ENCODE measurements at places on chromosomes 11 and 22.

DNA sequence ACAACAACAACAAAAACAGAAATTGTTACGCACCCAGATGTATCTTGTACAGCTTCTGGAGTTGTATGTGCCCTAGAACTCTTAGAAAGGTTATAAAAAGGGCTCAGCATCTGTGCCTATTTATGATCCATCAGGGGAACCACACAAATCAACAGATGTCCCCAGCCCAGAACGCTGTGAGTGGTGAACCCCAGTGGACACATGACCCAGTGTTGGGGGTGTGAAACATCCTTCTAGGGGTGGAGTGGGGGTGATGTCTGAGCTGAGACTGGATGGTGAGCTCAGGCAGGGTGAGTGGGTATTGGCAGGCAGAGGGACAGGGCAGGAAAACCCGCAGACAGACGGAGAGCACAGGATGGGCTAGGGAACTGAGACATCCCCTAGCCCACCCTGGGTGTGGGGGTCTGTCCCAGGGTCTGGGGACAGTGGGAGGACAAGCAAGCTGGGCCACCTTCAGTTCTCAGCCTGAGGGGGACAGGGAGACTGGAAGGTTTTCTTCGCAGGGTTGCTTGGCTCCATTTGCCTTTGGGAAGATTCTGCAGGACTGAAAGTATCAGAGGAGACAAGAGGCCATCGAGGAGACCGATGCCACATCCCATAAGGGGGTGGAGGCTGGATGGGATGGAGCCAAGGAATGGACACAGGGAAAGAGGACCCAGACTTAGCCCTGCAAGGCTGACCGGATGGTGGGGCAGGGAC, 5.8 kb upstream of the EMID1 start:
- DNase-seq = peak; percentile 34

- no peak for DNase-seq
Observed at GRCh38 chr11:68312117-68312779, at the start of gene LRP5. Gene LRP5 (plus strand): TSS chr11:68312591. CDS start chr11:68312715, 124 bp downstream.

GRCh38 chr11:131748151-131749050, 378.0 kb downstream of the NTM start:
- peak; percentile 6 for DNase-seq

DNA sequence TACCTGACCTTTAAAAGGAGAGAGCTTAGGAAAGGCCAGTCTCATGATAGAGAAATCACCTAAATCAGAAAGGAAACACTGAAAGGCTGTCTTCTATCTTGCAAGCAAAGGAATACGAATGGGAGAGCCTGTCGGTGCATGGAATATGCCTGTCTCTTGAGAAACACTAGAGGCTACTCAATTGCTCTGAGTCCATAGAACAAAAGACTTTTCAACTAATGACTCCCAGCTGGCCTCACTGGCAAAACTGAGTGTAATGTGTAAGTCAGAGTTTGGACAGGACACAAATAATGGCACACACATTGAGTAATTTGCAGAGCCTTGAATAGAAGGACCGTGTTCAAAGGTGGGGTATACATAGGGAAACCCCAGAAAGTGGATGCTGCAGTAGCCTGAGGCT, 171.0 kb upstream of the ARHGAP20 start:
- no peak for DNase-seq

DNA sequence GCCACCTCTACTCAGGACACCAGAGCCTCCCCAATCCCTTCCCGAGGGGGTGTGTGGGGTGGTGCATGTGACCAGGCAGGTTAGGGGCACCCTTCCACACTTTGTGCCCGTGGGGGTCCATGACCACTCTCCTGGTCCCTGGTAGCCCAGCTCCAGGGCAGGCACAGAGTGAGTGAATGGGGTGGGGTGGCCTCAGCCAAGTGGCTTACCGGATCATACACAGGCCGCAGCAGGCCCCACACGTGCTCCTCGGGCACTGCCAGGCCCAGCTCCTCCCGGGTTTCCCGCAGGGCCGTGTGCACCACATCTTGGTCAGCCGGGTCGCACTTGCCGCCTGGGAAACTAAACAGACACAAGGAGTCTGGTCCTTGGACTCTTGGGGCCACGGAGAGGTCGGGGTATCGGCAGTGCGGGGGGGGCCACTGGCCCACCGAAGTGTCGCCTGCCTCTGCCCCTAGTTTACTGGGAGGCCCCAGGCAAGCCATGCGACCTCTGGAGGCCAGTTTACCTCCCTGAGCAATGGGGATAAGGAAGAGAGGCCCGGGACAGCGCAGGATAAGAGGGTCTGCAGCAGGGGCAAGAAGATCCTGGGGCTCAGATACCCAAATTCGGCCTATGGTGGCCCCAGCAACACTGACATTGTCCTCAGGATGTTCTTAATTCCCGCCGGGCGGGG, 889 bp downstream of the NUDT8 start:
- DNase-seq = no peak

DNA sequence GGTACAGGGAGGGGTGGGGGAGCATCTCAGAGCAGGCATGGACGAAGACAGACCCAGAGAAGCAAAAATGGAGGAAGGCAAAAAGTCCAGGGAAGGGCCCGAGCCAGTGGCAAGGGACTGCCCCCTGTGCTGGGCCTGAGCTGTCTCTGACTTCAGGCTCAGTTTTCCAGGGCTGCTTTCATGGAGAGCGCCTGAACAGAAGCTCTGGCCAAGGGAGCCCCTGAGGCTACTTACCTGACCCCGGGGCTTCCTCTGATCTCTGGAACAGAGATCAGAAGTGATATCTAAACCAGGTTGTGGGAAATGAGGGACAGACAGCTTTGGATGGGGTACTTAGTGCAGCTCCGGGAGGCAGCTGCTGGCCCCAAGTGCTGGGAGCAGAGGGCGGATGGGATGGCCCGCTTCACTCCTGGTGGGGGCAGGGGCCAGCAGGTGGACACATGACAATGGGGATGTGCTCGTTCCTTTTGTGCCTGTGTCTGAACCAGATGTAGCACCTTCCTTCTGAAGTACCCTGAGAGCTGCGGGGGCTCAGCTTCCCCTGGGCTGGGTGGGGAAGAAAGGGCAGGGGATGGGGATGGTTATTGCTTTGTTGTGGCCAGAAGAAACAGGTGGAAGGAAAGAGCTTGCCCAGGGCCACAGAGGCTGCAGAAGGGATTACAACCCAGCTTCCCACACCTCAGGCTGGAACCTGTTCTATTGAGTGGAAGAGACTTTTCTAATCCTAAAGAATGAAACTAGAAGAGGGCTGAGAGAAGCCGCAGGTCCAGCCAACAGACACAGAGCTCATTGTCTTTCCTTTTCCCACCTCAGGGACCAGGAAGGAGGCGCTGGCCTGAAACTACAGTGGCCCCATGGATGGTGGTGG, 5.7 kb downstream of the LRRC10B start:
- DNase-seq = no peak

- peak; percentile 74 for DNase-seq
Observed at GRCh38 chr11:48006301-48006992, 26.1 kb downstream of the PTPRJ start.

DNA sequence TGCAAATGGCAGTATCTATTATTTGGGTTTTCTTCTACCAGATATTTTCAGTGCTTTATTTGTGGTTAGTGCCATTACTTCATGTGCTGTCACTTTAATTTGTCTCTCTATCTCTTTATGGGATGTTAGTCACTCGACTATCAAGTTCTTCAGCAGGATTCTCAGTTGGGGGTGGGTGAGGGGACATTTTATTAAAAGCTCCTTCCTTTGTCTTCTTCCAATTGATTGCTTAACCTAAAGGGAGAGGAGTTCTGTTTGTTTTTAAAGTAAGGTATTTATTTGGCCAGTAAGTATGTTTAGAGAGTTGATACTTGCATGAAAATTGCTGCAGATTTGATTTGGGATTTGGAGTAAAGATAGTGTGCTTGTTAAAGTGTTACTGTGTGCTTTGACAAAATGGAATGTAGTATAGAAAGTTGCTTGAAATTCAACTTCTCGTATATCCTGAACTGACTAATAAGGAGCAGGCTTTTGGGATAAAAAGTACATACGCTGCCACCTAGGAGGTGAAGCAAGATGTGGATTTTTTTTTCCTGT, 10.3 kb downstream of the YAP1 start:
- DNase-seq = no peak

- no peak for DNase-seq
Observed at GRCh38 chr11:78038697-78039313, 15.7 kb upstream of the KCTD14 start.

- no peak for DNase-seq
Observed at GRCh38 chr11:126914941-126915340, 85.6 kb downstream of the KIRREL3 start.

DNA sequence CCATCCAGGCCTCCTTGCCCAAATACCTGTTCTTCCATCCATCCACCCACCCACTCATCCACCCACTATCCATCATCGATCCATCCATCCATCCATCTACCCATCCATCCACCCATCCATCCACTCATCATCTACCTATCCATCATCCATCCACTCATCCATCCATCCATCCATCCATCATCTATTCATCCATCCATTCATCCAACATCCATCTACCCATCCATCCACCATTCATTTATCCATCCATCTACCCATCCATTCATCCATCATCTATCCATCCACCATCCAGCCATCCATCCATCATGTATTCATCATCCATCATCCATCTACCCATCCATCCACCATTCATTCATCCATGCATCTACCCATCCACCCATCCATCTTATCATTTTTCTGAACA, 413.2 kb downstream of the CTTN start:
- no peak for DNase-seq

- no peak for DNase-seq
Observed at GRCh38 chr11:88555018-88555828, 217.7 kb upstream of the CTSC start.

GRCh38 chr11:66883016-66883965, 26.4 kb downstream of the LRFN4 start:
- peak; percentile 65 for DNase-seq

- no peak for DNase-seq
Observed at GRCh38 chr11:126007238-126007637, 55.4 kb downstream of the CDON start.

DNA sequence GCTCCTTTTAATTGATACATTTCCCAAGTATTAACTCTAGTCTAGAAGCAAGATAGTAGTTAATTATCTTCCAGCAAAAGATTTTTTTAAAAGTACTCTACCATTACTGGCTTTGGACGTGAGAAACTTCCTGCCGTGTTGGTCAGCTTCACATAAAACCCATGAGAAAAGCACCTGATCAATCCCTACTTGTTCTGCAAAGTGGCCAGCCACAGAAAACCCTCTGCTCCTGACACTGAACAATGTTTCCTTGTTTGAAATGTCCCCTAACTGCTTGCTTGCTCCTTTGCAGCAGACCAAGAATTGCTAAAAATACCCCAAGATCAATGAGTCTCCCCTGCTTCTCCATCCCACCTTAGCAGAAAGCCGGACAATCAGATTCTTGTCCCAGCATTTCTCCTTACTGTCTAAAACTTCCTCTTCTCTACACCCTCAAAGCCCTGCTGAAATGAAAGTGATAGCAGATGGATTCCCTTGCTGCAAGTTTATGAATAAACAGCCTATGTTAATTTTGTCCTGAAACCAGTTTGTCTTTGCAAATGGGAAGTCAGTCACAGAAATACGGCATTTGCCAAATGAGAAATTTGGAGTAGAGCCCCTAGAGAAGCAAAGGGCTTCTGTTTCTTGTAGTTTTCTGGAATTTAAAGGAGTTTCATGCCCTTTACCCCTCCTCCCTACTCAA, 207.1 kb upstream of the ARHGAP20 start:
- no peak for DNase-seq

GRCh38 chr11:121311373-121311772, 18.8 kb downstream of the SC5D start:
- DNase-seq = no peak

- no peak for DNase-seq
Observed at GRCh38 chr22:26949193-26949592, 291.8 kb downstream of the MIAT start.

DNA sequence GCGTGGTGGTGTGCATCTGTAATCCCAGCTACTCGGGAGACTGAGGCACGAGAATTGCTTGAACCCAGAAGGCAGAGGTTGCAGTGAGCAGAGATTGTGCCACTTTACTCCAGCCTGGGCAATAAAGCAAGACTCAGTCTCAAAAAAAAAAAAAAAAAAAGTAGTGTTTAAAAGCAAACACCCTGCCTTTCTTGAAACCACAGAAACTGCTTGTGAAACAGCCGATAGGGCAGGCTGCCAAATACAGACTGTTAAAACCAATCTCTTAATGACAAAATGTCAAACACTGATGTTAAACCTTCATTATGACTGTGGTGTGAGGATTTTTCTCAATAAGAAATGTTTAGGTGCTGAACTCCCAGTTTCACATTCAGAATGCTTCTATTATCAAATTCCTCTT, 27.3 kb downstream of the MARK2 start:
- DNase-seq = no peak

- DNase-seq = no peak
Observed at GRCh38 chr11:6476571-6476970, 2.8 kb upstream of the TRIM3 start.

All from hematopoietic multipotent progenitor cell treated with erythropoietin and hydrocortisone succinate and interleukin-3 and kit ligand, for 17 days (in vitro differentiated cells).